ENCODE measurements at places on chromosomes 3 and 15. TPM values are rescaled to one million over a fixed set of nuclear protein-coding genes. Genes with fewer than 3 reads are reported as not detected.

- DNase-seq, result no peak
- no peaks in the 10 kb centered on the region for H3K27me3 ChIP-seq
- H3K36me3 ChIP-seq, result no peaks in the 10 kb centered on the region
- H3K4me3 ChIP-seq, result no peak overlapping the region
- H3K27ac ChIP-seq, result no peak overlapping the region
Measured at GRCh38 chr3:104323226-104323625, 1043.5 kb upstream of the ALCAM start.

GRCh38 chr15:64502551-64502950 lies 42.2 kb downstream of the ZNF609 start:
- H3K27me3 ChIP-seq, result no peaks in the 10 kb centered on the region
- H3K4me3 ChIP-seq, result no peak overlapping the region
- H3K27ac ChIP-seq, result peak overlapping the region; percentile 36

DNA sequence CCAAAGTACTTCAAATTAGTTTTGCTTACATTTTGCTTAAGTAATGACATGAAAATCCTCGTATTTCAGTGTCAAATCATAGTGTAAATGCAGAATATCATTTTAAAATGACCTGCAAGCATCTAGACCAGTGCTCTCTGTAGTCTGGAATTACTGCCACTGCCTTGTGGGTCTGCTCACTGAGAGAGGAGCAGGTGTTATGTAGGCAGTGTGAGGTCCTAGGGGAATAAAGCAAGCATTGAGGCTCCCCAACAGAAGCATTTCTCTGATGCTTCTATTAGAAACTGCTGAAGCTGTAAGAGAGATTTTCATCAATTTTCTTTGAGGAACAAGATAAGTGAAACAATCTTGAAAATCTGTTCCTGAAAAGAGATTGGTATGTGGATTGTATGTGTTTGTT lies 253.2 kb downstream of the BBX start:
- H3K36me3 ChIP-seq, result peaks cover 16% of the 10 kb centered on the region
- no peak overlapping the region for H3K4me3 ChIP-seq
- no peak for DNase-seq
- no peaks in the 10 kb centered on the region for H3K4me1 ChIP-seq
- no peaks in the 10 kb centered on the region for H3K27me3 ChIP-seq

GRCh38 chr3:79140708-79141107 lies 627.1 kb downstream of the ROBO1 start:
- no peak overlapping the region for H3K4me3 ChIP-seq
- no peak overlapping the region for H3K27ac ChIP-seq
- DNase-seq, result peak; percentile 72
- H3K4me1 ChIP-seq, result no peaks in the 10 kb centered on the region
- no peaks in the 10 kb centered on the region for H3K36me3 ChIP-seq

- no peaks in the 10 kb centered on the region for H3K4me1 ChIP-seq
- no peaks in the 10 kb centered on the region for H3K27me3 ChIP-seq
- no peak overlapping the region for H3K27ac ChIP-seq
- H3K4me3 ChIP-seq, result no peak overlapping the region
Measured at GRCh38 chr15:63724760-63725159, 109.0 kb downstream of the HERC1 start.

DNA sequence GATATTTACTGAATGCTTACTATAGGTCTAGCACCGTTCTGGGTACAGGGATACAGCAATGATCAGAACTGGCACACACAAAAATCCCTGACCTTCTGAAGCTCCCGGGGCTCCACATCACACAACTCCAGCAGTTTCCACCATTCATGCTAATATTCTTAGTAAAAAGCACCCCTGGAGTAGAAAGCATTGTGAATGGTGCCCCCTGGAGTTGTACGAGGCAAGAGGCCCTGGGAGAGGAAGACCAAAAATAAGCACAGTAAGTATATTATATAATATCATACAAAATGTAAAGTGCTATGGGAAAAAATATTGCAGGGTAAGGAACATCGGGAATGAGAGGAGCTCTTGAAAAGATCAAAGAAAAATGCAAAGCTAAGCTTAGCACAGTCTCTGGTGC lies 790 bp upstream of the SRGAP3 start:
- H3K4me1 ChIP-seq, result no peaks in the 10 kb centered on the region
- H3K27ac ChIP-seq, result no peak overlapping the region
- H3K36me3 ChIP-seq, result no peaks in the 10 kb centered on the region
- no peak for DNase-seq

DNA sequence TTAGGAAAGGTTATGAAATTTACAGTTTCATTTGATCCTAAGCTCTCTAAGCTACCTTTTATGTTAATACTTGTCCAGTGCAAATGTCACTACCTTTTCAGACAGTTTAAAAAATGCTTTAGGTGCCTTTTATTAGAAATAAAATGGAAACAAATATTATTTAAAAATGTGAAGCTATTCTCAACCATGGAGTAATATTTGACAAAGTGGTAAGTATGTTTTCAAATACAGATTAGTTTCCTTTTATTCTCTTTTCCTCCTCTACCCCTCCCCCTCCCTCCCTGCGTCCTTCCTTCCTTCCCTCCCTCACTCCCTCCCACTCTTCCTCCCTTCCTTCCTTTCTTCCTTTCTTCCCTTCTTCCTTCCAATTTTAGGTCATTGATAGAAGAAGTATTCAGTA lies 6.3 kb downstream of the LRRC3B start:
- no peaks in the 10 kb centered on the region for H3K36me3 ChIP-seq
- no peaks in the 10 kb centered on the region for H3K27me3 ChIP-seq
- H3K27ac ChIP-seq, result no peak overlapping the region
- no peaks in the 10 kb centered on the region for H3K4me1 ChIP-seq
- DNase-seq, result no peak
- no peak overlapping the region for H3K4me3 ChIP-seq

GRCh38 chr3:172550347-172550943 lies 27.2 kb upstream of the TNFSF10 start:
- H3K27ac ChIP-seq, result no peak overlapping the region
- no peaks in the 10 kb centered on the region for H3K36me3 ChIP-seq
- H3K4me1 ChIP-seq, result peaks cover 6% of the 10 kb centered on the region
- H3K4me3 ChIP-seq, result no peak overlapping the region
- DNase-seq, result peak; percentile 98

The LRRN1 gene
- 0.40 TPM for polyA plus RNA-seq

The ZBTB20 gene
- polyA plus RNA-seq, result 0.87 TPM

The FBXL2 gene
- 14.4 TPM for polyA plus RNA-seq

The P2RY13 gene
- polyA plus RNA-seq, result not detected
